Left hindlimb (tissue), 1 donor: ENCODE measurements at places on chromosomes 5 and 9.

- DNase-seq: no peak
Observed at GRCh38 chr5:62281411-62281810, 24.6 kb upstream of the KIF2A start.

GRCh38 chr5:68303038-68303738 is 87.6 kb downstream of the PIK3R1 start:
- DNase-seq: no peak

GRCh38 chr9:110537841-110538646 is 41.5 kb downstream of the SVEP1 start:
- DNase-seq: no peak

- no peak for DNase-seq
Observed at GRCh38 chr9:121284733-121285451, 16.9 kb downstream of the GSN start.

DNA sequence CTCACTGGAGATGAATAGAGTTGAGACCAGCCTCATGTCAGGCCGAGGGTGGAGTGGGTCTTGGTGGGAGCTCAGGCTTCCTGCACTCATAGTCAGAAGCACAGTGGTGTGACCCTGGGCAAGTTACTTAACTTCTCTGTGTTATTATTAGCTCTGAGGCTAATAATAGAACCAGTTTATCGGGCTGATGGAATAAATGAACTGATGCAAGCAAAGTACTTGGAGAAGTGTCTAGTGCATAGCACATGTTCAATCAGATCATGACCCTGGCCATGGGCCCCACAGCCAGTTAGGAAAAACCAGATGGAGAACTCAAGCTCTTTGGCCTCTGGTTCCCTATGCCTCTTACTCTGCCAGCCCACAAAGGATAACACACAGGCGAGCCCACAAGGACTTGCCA is 45.3 kb upstream of the OSMR start:
- DNase-seq: no peak
